Fibroblast of gingiva (primary cell): ENCODE measurements at places on chromosomes 3 and 15.

DNA sequence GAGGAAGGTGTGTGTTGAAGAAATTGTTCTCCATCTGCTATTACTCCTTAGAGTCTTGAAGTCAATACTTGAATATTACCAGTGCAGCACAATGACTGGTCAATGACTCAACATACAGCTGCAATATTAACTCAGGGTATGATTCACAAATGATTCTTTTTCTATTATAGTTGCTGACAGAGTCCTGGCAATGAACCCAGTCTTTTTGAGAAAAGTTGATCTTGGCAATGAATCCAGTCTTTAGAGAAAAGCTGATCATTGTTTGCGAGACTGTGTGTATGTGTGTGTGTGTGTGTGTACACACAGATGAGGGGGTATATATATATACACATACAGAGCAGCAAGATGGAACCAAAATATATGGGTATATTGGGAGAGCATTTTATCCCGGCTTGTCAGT is 315.1 kb downstream of the ZNF385D start:
- DNase-seq = peak; percentile 69

GRCh38 chr3:56758539-56758981 is 43.2 kb downstream of the ARHGEF3 start:
- peak; percentile 82 for DNase-seq

- DNase-seq = no peak
Observed at GRCh38 chr3:194875581-194876402, 190.1 kb downstream of the FAM43A start.

- no peak for DNase-seq
Observed at GRCh38 chr3:165920984-165921383, 83.8 kb upstream of the BCHE start.

GRCh38 chr3:127038923-127039581 is 56.1 kb downstream of the PLXNA1 start:
- DNase-seq = no peak

DNA sequence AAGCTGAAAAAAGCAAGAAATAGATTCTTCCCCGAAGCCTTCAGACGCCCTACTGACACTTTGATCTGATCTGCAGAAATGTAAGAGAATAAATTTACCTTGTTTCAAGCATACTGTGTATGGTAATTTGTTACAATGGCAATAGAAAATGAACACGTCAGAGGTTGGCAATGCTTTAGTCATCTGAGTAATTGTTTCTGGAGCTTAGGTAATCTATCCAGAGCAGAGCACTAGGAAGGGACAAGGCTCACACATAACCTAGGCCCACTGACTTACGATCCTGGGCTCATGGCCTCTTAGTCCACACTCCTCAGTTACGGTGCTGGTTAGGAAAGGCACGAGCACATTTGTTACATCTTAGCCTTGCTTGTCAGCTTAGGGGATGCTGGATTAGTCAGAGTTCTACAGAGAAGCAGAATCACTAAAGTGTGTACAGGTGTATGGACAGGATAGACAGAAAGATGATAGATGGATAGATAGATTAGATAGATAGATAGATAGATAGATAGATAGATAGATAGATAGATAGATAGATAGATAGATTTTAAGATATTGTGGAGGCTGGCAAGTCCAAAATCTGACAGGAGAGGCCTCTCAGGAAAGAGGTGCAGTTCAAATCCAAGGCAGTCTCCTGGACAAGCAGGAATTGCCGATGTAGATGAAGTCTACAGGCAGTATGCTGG is 46.8 kb upstream of the TBC1D23 start:
- peak; percentile 14 for DNase-seq

- peak; percentile 70 for DNase-seq
Observed at GRCh38 chr3:99172736-99173657, 271.5 kb upstream of the DCBLD2 start.

DNA sequence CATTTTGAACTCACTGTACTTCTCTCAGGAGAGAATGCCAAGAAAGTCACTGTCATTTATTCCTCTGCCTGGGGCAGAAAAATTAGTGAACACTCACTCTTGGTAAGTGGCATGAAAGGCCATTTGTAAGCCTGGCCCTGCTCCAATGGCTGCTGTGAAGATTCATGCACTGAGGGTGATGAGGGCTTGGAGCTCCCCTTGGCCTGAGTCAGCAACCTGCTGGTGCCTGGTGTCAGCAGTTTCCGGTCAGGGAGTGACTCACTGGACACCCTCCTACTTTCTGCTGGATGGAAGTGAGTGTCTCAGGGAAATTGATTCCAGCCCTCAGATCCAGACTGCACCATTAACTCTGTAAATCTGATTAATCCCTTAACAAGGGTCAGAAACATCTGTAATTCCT is 37.6 kb downstream of the TRA2B start:
- peak; percentile 71 for DNase-seq

DNA sequence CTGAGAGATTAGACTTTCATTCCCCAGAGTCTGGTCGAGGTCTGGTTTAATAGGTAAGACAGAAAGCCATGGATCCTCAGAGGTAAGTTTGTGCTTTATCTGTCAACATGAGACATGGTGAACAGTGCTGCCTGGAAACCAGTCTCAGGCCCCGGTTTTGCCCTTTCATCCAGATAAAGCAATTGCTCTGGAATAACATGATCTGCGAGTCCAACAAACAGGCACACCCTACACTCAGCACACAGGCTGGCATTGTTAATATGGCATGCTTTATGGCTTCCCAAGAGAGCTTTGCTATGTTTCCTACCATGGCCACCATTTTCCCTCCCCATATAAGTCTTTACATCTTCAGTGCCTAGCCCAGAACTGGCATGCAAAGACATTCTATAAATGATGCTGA is 30.1 kb upstream of the MNS1 start:
- no peak for DNase-seq

DNA sequence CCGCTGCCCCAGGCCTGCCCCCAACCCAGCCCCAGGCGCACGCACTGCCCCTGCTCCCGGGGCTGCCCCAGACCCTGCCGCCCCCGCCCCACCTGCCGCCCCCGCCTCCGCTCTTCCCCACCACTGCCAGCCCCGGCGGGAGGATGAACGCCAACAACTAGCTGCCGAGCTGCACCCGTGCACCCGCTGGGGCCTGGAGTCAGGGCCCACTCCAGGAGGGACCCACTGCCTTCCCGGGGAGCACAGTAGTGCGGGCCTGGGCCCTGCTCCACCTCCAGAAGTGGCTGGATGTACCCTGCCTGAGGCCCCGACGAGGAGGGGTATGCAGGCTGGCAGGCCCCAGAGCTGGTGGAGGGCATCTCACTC is 10.9 kb downstream of the ZBTB47 start:
- no peak for DNase-seq

- no peak for DNase-seq
Observed at GRCh38 chr3:12816521-12817342, 20.3 kb downstream of the CAND2 start.

GRCh38 chr3:198043119-198043518 is 83.1 kb downstream of the LMLN start:
- no peak for DNase-seq

GRCh38 chr15:26115229-26115943 is 252.3 kb upstream of the ATP10A start:
- no peak for DNase-seq

DNA sequence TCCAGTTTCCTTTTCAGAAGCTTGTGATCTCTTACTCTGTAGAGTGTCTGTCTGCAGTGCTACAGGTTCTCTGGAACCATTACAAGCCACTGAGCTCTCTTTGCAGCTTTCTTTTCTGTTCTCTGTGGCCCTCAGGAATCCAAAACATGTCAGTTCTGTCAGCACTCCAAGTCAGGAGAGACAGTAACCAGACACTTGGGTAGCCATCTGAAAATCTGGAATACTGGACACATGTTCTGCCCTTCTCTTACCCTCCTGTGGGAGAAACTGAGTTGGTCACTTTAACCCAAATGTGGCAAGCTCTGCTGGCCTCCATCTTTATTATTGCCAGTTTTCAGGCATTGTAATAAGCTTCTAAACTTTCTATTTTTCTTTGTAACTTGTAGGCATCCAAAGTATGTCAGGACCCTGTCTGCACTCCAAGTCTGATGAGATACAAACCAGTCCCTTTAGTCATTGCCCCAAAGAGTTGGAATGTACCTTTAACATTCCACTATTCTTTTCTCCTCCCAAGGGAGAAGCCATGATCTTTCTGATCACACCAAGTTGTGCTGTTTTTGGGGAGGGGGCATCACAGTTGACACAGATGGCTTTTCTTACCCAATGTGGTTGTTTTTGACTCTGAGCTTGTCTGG is 183.7 kb downstream of the DPH6 start:
- DNase-seq = peak; percentile 58

- DNase-seq = no peak
Observed at GRCh38 chr15:76501726-76502125, 165.2 kb downstream of the ISL2 start.
